Effector CD8-positive, alpha-beta T cell (primary cell): ENCODE measurements at places on chromosomes 1 and 21.

GRCh38 chr1:72693376-72693775 is 411.0 kb upstream of the NEGR1 start:
- no peak for DNase-seq

GRCh38 chr21:38917043-38917774 is 111.5 kb downstream of the ETS2 start:
- DNase-seq = no peak

- no peak for DNase-seq
Measured at GRCh38 chr1:7177021-7177420, 391.8 kb downstream of the CAMTA1 start.

- no peak for DNase-seq
Measured at GRCh38 chr1:156226116-156226538, 13.3 kb downstream of the PMF1 start.

DNA sequence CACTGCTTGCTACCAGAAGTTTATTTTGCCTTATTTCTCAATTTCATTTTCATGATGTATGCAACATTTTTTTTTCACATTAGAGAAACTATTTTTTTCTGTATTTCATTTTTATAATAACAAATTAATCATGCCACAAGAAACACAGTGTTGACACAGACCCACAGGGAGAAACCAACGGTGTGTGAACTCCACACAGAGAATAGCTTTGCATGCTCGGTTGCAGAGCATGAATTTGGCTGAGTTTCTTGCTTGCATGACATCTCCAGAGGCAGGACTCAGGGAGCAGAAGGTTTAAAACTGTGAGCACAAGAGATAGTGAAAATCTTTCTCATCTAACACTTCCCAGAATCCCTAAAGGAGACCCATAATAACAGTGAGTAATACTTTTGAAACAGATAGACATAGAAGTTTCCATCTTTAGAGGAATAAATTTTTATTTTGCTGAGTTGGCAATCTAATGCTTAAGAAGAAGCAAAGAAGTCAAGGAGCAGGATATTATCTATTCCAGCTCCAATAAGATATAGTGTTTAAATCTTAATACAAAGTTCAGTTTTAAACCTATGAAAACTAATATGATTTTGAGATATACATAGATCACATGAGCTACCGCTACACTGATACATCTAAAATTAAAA is 890.9 kb downstream of the MRPL39 start:
- DNase-seq = no peak

DNA sequence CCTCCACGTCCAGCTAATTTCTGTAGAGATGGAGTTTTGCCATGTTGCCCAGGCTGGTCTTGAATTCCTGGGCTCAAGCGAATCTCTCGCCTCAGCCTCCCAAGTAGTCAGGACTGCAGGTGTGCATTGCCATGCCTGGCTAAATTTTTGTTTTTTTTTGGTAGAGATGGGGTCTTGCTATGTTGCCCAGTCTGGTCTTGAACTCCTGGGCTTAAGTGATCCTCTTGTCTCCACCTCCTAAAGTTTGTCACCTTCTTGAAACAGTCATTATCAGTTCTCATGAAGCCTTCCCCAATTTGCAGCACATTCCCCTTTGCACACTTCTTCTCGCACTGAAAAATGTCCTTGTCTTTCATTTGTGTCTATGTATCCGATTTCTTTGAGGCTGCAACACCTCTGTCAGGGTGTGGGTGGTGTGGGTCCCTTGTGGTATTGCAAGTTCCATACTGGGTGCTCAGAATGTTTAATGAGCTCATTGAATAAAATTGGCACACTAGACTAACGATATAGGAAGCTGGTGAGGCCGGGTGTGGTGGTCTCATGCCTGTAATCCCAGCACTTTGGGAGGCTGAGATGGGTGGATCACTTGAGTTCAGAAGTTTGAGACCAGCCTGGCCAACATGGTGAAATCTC is 2.9 kb upstream of the CORT start:
- DNase-seq = no peak

GRCh38 chr1:212255705-212256307 is 29.4 kb upstream of the PPP2R5A start:
- no peak for DNase-seq

DNA sequence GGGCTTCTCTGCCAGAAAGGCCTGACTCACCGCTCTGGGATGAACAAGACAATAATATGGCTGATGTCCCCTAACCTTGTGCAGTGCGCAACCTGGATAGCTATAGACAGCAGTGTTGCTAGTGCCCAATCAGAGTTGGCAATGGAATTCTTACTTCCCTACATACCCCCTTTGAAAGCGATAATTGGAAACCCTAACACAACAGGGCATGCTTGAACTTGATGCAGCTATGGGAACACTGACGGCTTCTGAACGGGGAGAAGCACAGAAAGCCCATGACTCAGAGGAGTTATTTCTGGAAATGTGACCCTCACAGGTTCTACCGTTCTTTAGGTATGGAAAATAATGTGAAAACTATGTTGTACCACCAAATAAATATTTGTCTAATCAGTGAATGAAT is 200.6 kb downstream of the TRABD2B start:
- DNase-seq = no peak
